Activated naive CD4-positive, alpha-beta T cell treated with Interleukin-2 at 50 U/mL for 16 hours (primary cell): ENCODE measurements at places on chromosomes 13 and 19.

DNA sequence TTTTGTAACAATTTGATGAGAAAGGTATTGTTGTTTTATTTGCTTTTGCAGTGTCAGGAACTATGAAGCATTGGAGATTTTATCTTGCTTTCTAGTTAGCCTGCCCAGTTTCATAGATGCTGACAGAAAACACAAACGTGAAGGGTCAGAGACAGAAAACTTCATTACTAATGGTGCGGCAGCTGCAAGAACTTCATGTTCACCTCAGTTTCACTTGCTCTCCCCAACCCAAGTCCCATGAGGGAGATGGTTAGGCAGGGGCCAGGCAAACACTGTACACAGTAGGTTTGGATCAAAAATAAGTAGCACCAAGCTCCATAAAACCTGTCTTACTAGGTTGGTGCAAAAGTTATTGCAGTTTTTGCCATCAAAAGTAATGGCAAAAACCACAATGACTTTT lies 550.2 kb upstream of the MIR17HG start:
- no peak for DNase-seq

DNA sequence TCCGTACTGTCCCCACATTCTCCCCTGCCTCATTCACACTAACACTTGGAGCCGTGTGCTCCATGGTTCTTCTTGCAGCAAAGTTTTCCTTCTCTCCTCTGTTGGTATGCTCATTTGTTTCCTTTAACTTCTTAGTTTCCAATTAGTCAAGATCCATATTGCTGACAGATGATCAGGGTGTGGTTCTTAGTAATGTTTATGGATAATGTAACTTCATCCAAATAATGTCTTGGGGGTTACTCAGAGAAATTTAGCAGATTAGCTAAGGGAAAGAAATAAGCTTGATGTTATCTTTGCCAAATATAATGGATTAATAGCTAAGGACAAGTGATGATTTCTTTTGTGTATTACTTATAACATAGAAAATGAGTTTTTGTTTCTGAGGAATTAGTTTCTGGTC lies 174.4 kb downstream of the NUFIP1 start:
- DNase-seq = no peak

GRCh38 chr13:110408286-110408685 lies 101.2 kb downstream of the COL4A2 start:
- DNase-seq = no peak

DNA sequence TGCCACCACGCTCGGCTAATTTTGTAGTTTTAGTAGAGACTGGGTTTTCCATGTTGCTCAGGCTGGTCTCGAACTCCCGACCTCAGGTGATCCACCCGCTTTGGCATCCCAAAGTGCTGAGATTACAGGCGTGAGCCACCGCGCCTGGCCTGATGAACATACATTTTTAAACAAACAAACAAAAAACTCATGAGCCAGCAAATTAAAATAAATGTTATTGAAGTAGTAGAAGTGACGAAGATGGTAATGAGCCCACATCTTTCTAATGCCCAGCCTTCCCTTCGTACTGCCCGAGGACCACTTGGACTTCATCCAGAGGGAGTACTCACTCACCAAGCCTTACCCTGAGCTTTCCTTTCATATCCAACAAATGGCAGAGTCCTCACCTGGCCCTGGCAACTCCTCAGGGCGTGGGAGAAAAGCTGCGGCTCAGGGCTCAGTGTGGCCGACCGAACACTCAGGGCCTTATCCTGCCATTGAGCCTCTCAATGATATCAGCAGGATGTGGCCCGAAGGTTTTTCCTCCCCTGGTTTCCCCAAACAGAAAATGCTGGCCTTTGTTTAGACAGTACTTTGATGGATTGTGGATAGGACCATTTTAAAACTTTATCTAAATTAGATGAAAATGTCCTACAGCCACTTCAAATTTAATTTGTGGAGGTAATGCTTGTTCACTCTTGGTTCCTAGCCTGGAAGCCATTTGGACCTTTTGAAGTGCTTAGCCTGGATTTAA lies 22.8 kb upstream of the ABCC4 start:
- DNase-seq = no peak

GRCh38 chr19:11963566-11964355 lies 1.1 kb upstream of the ZNF763 start:
- DNase-seq = peak; percentile 74

DNA sequence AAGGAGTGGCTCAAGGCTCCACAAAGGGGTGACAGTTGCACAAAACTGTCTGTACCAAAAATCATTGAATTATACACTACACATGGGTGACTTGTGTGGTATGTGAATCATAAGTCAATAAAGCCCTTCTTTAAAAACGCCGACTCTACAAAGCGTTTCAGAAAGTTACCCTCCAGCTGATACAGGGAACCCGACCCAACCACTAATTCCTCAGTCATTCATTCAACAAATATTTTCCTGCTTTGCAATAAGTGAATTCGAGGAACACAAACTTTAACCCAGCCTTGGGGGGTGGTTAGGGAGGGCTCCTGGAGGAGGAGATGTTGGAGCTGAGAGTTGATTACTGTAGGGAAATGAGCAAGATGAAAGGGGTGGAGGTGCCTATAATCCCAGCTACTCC lies 32.0 kb downstream of the LTBP4 start:
- DNase-seq = no peak

- peak; percentile 3 for DNase-seq
These were observed 27.7 kb downstream of the TMEM161A start for GRCh38 chr19:19110410-19111135.

GRCh38 chr19:45138303-45138751 lies 22.5 kb downstream of the NKPD1 start:
- no peak for DNase-seq

GRCh38 chr19:54938906-54939305 lies 8.4 kb downstream of the NLRP7 start:
- DNase-seq = no peak

GRCh38 chr19:46759817-46760333 lies 13.6 kb upstream of the STRN4 start:
- DNase-seq = no peak

- DNase-seq = peak; percentile 42
These were observed 366.4 kb downstream of the KLF12 start for GRCh38 chr13:73767747-73768315.

DNA sequence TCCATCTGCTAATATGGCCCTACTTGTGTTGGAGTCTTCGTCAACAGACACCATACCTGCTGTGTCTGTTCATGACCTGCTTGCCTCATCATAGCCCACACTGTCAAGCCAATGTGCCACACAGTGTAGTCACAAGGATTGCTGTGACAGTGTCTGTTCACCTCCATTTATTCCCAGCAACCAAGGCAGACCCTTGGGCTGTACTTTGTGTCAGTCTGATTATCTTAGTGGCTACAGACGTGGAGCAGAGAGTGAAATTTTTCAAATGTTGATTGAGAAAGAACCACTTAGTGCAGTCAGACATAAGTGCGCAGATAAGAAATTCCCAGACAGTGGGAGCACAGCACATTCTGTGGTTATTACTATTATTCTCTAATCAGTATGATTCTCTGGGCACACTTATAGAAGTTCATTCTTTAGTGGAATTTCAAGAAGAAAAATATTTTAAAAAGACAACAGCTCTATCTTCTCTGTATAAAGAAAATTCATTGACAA lies 184.6 kb downstream of the GPC6 start:
- no peak for DNase-seq

DNA sequence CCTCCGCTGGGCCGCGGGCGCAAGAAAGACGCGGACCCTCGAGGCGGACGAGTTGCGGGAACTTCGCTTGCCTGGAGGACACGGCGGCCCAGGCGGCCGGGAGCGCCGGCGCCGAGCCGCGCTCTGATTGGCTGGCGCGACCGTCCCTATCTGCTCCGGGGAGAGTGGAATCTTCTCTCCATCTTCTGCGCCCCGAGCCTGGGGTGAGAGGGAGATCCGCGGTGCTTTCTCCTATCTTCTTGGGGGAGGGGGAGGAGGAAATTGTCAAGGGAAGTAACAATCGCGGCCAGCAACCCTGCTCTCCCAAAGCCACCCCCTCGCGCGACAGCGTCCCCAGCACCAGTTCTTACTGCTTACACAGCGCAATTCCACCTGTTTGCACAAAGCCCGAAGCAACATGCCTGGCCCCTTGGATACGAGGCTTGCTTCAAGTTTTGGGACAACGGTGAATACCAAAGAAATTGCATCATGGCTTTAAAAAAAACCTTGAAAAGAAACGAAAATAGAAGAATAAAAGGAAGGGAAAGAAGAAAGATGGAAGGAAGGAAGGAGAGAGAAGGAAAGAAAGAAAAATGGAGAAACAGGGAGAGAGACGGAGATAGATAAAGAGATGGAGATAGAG lies 4.8 kb downstream of the SOX21 start:
- no peak for DNase-seq

- no peak for DNase-seq
These were observed 611.4 kb downstream of the PCDH9 start for GRCh38 chr13:66618702-66619101.

DNA sequence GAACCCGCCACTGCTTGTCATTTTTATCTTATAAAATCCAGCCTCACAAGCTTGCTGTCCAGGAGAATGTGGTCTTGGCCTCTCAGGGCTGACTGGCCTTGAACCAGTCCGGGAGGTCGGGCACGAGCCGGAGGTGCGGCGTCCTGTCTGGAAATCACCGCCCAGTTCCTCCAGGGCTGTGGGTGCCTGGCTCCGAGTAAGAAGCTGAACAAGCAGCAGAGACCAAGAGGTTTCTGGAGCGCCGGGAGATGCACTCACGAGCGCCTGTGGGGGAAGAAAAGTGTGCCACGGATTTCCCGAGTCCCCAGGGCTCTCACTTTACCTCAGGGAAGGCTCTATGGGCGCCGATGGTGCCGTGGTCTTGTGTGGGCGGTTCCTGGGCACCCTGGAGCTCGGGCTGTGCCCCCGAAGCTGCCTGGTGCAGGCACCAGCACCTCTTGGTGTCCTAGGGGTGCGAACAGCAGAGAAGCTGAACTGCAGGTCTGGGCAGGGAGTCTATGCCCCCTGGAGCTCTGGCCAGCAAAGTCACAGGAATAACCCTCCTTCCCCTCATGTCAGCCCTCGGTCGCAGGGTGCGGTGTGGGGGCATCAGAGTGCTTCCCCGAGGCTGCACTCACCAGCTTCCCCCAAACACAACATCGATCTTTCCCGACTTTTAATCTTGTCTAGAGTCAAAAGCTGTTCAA lies 50.0 kb downstream of the GAS6 start:
- DNase-seq = no peak

- no peak for DNase-seq
These were observed 76.3 kb downstream of the ZNF536 start for GRCh38 chr19:30448386-30449077.

DNA sequence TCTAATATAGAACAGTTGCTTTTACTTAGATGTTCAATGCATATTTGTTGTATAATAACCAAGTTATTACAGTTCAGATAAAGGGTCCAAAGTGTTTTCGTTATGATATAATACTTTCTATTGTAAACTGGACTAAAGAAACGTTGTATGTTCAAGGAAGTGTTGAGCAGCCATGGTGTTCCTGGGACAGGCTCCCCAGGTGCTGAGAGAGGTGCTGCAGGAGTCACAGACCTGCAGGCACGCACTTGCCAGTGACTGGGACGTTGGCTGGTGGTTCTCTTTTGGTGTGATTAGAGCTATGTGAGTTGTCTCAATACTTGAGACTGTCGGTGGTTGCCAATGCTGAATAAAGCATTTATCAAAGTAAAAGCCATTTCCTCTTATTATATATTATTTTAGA lies 9.5 kb downstream of the ING1 start:
- DNase-seq = no peak

- no peak for DNase-seq
These were observed 2.0 kb downstream of the PALM start for GRCh38 chr19:710767-711166.

DNA sequence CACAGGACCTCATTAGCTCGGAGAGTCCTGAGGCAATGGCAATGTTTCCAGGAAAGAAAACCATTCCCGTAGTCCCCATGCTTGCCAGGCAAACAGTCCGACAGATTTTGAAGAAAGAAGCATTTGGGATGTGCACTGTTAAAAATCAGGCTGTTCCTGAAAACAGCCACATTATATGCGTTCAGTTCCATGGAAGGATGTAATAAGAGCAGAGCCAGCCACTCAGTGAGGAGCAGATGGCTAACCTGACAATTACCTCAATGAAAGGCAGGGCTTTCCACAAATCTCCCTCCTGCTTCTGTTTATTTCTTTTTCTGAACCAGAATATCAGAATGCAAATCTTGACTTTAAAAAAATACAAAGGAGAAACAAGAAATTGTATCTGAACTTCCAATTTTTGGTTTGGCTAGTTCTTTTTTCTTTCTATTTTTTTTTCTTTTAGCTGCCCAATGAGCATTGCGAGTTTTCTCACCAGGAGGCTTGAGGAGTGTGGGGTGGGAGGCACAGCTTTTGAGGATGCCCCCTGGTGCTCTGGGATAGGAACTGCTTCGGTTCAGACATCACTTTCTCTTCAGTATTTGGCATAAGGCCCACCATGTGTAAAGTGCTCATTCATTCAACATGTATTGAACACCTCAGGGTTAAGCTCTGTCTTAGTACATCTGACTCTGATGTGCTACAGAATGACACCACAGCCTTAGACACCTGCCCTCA lies 124.2 kb downstream of the TBC1D4 start:
- DNase-seq = peak; percentile 49
